Fibroblast of gingiva (primary cell): ENCODE measurements at places on chromosomes 7 and 10.

- DNase-seq = no peak
These were observed 120.2 kb downstream of the TEX36 start for GRCh38 chr10:125562737-125563136.

DNA sequence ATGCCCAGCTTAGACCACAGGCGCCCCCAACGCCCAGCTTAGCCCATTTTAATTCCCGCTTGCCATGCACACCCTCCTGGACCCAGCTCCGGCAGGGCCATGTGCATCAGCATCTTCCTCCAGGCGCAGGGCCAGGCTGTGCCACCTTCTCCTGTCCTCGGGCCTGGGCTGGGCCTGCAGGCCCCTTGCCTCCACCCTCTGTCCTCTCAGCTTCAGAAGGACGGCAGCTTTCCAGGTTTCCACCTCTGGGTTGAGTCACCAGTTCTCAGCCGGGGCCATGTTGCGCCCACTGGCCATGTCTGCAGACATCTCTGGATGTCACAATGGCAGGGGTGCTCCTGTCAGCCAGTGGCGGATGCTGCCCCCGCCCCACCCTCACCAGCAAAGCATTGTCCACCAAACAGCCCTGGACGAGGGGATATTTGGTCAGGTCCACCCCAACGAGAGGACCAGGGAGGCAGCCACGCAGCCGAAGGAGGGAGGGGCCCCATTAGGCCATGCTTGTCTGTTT, 59.1 kb upstream of the NKX6-2 start:
- no peak for DNase-seq

GRCh38 chr7:101085162-101085964, at the start of gene TRIM56:
TRIM56 (plus strand) TSS chr7:101085481; CDS start chr7:101087313, 1,832 bp downstream.
- DNase-seq = peak; percentile 80

DNA sequence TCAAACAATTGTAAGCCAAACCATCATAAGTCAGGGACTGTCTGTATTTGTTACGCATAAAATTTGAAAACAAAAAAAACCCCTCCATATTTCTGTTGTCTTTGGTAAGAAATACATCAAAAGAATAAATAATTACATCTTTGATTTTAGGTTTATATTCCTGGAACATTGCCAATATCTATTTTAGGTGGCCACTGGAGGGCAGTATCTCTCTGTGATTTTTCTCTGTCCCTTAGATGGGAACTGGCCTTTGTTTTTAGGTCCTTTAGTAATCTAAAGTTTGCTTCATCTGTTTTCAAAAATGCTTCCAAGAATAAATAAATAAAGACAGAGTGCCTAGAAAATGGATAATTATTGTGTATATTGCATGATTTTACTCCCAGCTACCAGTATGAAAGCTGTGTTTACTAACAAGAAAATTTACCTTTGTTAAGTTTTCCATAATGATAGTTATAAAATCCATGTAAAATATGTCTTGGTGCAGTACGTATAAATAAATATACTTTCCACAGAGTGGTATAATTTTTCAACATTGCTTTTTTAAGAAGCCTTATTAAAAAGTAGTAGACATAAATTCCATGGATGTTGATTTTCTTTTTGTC, 64.2 kb downstream of the PHYHIPL start:
- DNase-seq = peak; percentile 31

DNA sequence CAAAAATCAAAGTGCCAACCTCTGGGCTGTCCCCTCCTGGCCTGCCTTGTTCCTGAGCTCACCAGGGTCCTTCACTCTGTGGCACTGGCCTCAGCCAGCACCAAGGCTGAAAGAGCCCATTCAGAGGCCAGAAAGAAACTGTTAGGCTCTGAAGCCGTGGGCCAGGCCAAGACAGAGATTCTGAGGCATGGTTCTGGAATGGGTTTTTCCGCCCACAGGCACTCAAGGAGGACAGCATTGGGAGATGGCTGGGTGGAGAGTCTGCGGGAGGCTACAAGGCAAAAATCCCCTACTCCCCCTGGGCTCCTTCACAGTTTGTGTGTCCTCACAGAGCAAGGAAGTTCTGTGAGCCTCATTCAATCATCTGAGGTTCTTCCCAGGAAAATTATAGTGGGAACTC, 31.7 kb downstream of the GRIFIN start:
- peak; percentile 75 for DNase-seq

- no peak for DNase-seq
These were observed 13.0 kb upstream of the SMARCD3 start for GRCh38 chr7:151261529-151261928.

- no peak for DNase-seq
These were observed 168.9 kb downstream of the PKD1L1 start for GRCh38 chr7:47779341-47779771.

DNA sequence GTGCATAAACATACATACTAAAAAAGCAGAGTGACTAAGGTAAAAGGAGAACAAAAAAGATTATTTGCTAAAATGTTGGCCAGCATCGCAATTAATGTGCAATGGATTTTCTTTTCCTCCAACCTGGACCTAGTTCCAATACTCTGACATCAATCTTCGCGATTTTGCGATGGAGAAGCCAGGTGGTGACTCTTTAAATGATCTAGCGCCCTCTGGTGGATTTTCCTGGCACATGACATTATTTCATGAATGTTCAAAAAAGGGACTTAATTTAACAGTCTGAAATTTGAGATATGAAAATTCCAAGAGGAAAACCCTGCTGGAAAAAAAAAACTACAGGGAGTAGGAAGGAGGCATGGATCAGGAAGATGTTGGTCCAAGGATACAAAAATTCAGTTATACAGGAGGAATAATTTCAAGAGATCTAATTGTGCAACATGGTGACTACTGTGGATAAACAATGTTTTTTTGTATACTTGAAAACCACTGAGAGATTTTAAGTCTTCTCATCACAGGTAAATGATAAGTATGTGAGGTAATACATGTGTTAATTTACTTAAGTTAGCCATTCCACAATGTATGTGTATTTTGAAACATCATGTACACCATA, 4.3 kb upstream of the KCNMA1 start:
- DNase-seq = peak; percentile 67

GRCh38 chr10:47152861-47153349, 147.1 kb upstream of the GDF10 start:
- no peak for DNase-seq

- no peak for DNase-seq
These were observed 11.7 kb downstream of the FBXW4 start for GRCh38 chr10:101683276-101683675.

DNA sequence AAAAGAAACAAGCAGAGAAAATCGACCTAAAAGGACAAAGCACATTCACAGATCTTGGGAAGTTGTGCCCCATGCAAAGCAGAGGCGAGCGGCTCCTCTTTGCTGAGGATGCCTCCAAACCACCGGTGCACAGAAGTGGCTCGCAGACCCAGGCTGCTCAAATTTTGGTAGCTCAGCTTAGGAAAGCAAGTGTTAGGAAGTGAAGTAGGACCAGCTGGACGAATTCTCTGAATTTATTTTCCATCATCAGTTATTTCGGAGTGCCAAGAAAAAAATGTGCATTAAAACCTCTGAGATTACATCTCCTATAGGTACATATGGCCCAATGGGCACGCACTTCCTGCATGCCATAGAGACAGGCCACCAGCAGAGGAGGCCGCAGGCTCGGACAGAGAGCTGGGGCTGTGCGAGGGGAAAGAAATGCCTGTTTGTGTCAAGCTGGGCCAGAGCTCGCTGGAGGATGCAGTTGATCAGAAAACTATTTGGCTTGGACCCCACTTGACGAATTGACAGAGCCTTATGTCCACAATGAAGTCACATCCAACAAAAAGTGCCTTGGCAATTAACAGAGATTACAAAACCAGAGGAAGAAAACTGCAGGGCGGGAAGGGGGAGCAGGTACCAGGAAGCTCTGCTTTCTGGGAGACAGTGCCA, 122.3 kb upstream of the LYZL2 start:
- DNase-seq = peak; percentile 95

GRCh38 chr7:54678763-54679489, 80.1 kb downstream of the SEC61G start:
- DNase-seq = no peak

DNA sequence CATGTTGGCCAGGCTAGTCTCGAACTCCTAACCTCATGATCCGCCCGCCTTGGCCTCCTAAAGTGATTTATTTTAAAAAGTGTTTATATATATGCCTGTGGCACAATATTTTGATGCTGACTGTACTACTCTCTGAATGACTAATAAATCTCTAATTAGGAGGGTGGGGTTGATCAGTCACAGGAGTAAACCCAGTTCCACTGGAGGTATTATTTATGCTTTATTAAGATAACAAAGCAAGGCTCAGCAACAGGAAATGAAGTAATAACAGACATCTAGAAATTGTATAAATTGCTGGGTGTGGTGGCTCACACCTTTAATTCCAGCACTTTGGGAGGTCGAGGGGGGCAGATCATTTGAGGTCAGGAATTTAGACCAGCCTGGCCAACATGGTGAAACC, 26.0 kb upstream of the MCU start:
- no peak for DNase-seq

- DNase-seq = peak; percentile 13
These were observed 16.2 kb upstream of the IGFBP3 start for GRCh38 chr7:45937301-45937700.

- peak; percentile 89 for DNase-seq
These were observed at the start of gene SEPHS1 for GRCh38 chr10:13348216-13349017. SEPHS1 (minus strand) TSS chr10:13348293; CDS start chr10:13344950, 3,343 bp downstream.

GRCh38 chr7:32561613-32562012, 66.3 kb downstream of the AVL9 start:
- no peak for DNase-seq

- DNase-seq = no peak
These were observed 13.7 kb downstream of the TAS2R40 start for GRCh38 chr7:143235561-143235960.

DNA sequence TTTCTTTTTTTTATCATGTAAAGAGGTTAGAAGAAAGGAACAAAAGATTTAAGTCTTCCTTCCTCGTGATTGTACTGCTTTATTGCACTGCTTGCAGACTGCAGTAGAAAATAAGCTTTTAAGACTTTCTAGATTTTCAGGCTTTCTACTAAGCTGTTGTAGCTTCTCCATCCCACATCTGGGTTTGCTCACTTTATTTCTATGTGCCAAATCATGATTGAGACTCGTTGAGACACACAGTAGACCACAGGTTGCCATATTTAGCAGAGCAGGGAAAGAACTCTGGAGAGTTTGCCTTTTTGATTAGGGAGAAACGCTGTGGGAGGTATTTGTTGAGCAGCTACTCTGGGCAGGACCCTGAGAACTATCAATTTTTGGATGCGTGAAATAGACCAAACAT, 89.2 kb upstream of the BTBD16 start:
- peak; percentile 42 for DNase-seq
